ENCODE measurements at places on chromosomes 11 and 22.

DNA sequence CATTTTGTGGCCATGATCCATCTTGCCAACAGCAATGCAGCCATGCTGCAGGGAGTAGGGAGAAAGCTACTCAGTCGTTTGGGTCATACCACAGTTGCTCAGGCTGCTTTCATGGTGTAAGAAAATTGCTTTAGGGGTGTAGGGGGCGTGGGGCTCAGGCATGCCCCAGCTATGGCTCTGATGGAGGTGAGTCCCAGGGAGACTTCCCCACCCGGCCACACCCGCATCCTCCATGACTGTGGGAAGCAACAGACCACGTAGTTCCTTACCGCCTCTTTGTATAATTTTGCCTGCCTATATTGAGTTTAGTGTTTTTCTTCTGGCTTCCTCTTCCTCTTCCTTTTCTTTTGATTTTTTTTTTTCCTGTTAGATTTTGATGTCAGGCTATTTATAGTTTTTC, 58.8 kb downstream of the SPECC1L start:
- DNase-seq = no peak

GRCh38 chr22:32380991-32381390, 23.3 kb downstream of the RFPL3 start:
- no peak for DNase-seq

GRCh38 chr11:35412285-35412684, 7.1 kb downstream of the SLC1A2 start:
- DNase-seq = no peak

GRCh38 chr11:130711193-130711592, 205.1 kb downstream of the SNX19 start:
- no peak for DNase-seq

DNA sequence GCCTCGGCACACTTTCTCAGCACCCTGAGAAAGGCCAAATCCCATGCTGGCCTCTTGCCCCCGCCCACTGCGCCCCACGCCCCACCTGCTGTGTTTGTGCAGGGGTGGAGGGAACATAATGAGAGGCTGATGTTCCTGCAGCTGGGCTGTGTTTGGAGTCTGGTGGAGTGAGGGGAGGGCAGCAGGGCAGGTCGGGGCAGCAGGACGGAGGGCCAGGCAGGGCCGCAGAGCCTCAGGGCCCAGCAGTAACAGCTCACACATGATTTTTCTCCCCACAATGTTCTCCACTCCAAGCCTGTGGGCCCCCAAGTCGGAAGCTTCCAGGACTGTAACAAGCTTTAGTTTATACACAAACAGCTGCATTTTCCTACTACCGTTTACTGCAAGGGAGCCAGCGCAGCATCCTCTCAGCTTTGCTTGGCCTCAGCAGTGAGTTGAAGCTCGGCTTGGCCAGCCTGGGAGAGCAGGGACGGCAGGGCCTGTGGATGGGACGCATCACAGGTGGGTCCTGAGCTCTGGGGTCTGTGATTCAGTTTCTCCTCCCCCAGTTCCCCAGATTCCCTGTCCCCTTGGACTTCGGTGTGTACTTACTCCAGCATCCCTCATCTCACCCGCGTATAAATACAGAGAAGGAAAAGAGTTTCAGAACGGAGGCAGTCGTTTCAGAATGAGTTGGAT, 51.0 kb downstream of the RPUSD4 start:
- no peak for DNase-seq

- no peak for DNase-seq
Observed at GRCh38 chr11:34358258-34358727, 483 bp upstream of the ABTB2 start.

GRCh38 chr11:12696911-12697581, 22.8 kb downstream of the TEAD1 start:
- DNase-seq = no peak

DNA sequence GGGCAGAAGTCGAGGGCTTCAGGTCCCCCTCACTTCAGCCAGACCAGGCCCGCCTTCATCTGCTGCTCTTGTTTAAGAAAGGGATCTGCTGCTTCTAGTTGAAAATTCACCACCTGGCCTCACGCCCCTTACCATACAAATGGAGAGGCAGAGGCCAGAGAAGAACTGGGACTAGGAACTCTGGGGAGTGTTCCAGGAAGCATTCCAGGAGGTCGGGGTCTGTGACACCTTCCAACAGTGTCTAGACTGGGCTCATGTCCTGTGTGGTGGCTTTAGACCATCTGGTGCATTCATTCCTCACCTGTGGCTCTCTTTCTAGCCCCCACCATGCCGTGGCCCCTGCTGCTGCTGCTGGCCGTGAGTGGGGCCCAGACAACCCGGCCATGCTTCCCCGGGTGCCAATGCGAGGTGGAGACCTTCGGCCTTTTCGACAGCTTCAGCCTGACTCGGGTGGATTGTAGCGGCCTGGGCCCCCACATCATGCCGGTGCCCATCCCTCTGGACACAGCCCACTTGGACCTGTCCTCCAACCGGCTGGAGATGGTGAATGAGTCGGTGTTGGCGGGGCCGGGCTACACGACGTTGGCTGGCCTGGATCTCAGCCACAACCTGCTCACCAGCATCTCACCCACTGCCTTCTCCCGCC, 12.3 kb downstream of the TSKU start:
- no peak for DNase-seq

GRCh38 chr11:30225642-30226041, 5.2 kb upstream of the FSHB start:
- no peak for DNase-seq

DNA sequence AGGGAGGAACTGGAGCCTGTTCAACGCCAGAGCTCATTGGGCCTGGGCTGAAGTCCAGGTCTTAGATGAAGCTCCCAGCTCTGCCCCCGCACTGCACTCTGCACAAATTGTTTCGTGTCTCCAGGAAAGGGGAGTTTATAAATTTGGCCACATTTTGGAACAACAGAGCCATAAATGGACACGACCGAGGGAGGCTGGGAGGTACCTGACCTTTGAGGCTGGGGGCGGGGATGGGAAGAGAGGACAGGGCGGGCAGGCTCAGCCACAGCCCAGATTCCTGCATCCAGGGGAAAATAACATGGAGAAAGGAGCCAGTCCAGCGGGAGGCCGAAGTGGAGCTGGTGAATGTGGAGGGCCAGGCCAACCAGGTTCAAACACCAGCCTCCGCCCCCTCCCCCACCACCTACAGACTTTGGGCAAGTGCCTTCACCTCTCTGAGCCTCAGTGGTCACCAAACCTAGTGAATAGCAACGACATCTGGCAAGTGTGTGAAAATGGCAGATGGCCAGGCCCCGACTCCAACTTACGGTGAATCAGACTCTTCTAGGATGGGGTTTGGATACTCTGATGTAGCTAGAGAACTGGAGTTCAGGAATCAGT, 36.8 kb upstream of the SMTN start:
- DNase-seq = no peak

DNA sequence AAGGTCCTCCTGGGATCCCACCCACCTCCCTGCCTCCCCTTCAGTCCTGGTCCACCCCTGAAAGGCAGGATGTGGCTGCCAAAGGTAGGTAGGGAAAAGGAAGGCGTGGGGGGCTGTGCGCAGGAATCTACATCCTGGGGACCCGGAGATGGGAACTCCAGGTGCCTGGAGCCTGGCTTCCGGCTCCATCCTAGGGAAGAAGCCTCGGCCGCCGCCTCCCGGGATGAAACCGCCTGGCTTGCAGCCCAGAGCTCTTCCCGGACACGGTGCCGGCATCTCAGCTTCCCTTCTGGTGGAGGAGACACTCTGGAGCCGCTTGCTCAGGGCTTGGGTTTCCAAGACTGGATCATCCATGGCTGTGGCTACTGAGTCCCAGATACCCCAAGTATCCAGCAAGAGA, 33.3 kb upstream of the PDGFB start:
- no peak for DNase-seq

DNA sequence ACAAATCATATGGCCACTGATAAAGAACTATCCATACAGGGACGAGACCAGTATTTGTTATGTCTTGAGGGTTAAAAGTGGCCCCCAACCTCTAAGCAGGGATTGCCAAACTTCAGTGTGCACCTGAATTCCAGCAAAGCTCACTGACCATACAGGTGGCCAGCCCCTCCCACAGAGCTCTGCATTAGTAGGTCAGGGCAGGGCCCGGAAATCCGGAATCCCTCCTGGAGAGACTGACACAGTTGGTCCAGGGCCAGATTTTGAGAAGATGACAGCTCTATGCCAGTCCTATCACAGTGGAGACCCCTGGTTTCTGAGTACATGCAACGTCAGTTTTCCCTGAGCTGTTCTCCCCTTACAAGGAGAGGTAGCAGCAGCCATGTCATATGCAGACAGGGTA, 20.8 kb downstream of the VPS37C start:
- DNase-seq = no peak

DNA sequence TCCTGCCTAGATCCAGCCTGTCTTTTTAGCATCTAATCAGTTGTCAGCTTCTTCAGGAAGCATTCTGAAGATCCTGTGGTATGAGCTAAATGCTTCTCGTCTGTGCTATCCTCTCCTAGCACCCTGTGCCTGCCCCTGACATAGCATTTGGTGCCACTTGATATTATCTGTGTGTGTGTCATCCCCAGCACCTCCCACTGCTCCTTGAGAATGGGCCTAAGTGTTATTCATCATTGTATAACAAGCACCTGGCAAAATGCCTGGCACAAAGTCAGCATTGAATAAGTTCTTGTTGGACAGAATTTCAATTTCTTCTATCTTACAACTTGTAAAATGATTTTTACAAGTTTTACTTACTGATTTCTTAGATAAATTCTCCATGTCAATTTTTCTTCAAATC, 28.1 kb upstream of the OLFML1 start:
- no peak for DNase-seq

- DNase-seq = no peak
Observed at GRCh38 chr11:110598725-110599124, 113.5 kb downstream of the ARHGAP20 start.

GRCh38 chr11:60005360-60005759, 11.6 kb upstream of the OOSP4B start:
- DNase-seq = no peak

Data from retinal pigment epithelial cell (primary cell).